ENCODE measurements at places on chromosomes 1 and 21.

DNA sequence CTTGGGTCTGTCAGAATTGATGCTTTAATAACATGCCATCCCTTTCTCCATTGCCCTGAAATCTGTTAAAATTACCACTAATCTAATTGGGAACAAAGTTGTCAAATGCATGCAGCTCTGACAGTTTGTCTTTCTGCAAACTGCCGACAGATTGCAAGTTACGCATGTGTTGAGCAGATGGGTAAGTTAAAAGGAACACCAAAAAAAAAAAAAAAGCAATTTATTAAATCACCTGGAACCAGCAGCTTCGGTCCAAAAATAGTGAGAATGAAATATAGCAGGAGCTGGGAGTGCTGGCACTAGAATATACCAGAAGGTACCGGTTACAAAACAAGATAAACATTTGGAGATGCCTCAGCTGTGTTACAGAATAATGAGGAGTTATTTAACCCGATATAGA is 149.6 kb upstream of the C1orf87 start:
- no peak for DNase-seq

GRCh38 chr1:115237507-115237906 is 100.5 kb downstream of the NGF start:
- no peak for DNase-seq

- DNase-seq = no peak
These were observed 91.2 kb upstream of the KCNJ15 start for GRCh38 chr21:38165466-38166172.

- DNase-seq = no peak
These were observed 93.9 kb downstream of the GLIS1 start for GRCh38 chr1:53644909-53645689.

DNA sequence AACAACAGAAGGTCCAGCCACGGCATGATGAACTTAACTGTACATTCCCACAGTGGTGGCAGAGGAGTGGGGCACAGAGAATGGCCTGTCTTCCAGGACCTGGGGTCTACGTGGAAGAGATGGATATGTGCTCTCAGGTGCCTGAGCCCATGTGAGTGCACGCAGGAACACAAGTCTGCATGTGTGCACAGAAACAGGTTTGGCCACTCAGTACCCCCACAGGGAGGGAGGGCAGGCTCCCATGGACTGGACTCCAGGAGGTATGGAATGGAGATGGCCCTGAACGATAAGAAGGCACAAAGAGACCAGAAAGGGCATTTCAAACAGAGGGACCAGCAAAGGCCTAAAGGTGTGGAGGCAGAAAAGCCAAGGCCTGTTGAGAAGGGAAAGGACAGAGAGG is 10.8 kb downstream of the COL9A2 start:
- no peak for DNase-seq

GRCh38 chr1:53765657-53766056 is 26.7 kb upstream of the GLIS1 start:
- peak; percentile 36 for DNase-seq

DNA sequence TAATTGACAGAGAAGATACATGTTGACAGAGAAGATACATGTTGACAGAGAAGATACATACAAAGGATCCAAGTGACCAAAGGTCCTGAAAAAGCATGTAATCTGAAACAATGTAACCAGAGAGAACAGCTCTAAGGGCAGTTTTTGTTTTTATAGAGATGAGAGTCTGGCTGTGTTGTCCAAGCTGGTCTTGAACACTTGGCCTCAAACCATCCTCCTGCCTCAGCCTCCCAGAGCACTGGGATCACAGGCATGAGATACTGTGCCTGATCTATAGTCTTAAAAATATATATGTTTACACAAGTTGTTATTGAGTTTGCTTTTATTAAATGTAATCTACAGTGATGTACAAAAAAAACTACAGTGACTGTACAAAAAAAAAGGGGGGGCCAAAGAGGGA is 12.5 kb downstream of the MEAF6 start:
- DNase-seq = no peak

GRCh38 chr1:31701091-31701736 is 2.6 kb downstream of the COL16A1 start:
- peak; percentile 34 for DNase-seq

DNA sequence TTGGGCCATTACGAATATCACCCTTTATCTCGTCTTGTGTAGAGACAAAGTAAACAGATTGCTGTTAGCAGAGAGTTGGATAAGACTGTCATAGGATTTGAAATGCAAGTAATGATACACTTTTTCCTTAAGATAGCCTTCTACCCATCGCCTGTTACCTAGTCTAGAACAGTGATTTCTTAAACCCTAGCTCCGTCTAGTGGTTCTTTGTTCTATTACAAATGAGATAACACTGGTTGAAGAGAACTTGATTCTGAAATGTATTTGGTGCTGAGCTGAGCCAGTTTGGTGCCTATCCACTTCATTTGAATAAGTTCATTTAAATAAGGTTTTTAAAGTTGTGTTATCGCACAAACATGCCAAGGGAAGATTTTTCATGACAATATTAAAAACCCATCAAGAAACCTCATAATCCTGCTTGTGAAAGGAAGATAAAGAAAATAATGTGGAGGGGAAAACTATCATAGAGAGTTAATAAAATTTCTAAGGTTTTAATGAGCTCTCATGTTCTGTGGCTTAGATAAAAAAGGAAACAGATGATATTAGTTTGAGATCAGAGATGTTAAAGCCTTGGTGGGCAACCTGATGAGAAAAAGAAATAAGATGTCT is 1.5 kb upstream of the KCNH1 start:
- peak; percentile 30 for DNase-seq

GRCh38 chr21:44333509-44334328 is 5.5 kb downstream of the CFAP410 start:
- DNase-seq = no peak

DNA sequence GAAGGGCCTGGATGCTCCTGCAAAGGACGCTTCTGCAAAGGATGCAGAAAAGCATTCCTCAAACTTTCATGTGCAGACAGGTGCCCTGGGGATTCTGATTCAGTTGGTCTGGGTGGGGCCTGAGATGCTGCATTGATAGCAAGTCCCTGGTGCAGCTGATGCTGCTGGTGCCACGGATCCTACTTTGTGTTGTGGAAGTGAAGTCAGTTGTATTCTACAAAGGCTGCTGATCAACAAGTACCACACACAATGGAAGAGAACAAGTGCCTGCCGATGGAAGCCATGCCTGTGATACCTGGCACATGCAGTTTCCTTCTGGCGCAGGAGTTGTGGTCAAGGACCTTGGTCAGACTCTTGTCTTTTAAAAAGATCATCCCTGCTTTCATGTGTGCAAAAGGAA is 478.8 kb downstream of the CAMTA1 start:
- DNase-seq = no peak

DNA sequence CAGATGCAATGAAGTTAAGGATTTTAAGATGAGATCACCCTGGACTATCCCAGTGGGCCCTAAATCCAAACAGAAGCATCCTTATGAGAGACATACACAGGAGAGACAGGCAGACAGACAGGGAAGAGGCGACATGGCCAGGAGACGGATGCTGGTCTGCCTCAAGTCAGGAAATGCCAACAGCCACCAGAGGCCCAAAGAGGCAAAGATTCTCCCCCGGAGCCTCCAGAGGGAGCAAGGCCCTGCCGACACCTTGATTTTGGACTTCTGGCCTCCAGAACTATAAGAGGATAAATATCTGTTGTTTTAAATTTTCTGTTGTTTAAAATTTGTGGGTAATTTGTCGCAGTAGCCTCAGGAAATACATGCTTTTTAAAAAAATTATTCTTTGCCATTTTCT is 116.4 kb downstream of the GLIS1 start:
- no peak for DNase-seq

- no peak for DNase-seq
These were observed 87.1 kb upstream of the COL6A1 start for GRCh38 chr21:45894450-45894825.

- DNase-seq = peak; percentile 80
These were observed 115.3 kb downstream of the RUNX1 start for GRCh38 chr21:34933609-34934335.

DNA sequence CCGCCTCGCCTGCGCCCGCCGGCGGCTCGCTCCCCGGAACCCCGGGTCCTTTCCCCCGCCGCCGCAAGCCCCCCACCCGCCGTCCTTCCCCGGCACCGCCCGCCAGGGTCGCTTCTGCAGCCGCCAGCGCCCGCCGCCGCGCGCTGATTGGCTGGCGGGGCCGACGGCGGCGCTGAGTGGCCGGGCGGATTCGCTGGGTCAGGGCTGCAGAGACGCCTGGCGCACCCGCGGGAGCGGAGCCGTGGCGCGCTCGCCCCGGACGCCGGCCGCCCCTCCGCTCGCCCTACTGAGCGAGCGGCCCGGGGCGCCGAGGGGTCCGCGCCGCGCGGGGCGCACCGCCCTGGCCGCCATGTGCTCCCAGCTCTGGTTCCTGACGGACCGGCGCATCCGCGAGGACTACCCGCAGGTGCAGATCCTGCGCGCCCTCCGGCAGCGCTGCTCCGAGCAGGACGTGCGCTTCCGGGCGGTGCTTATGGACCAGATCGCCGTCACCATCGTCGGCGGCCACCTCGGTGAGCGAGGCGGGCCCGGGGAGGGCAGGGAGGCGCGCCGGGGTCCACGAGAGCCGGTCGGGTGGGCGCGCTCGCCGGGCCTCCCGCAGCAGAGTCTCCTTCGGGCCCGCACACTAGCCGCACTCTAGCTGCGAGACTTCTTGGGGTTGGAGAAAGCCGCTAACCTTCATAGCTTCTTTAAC is at the start of gene RIMKLA:
Gene RIMKLA, plus strand, starts transcription at position 207 of the 694 bp plus-strand sequence. Its CDS starts 143 bp downstream, at position 350.
- peak; percentile 21 for DNase-seq

DNA sequence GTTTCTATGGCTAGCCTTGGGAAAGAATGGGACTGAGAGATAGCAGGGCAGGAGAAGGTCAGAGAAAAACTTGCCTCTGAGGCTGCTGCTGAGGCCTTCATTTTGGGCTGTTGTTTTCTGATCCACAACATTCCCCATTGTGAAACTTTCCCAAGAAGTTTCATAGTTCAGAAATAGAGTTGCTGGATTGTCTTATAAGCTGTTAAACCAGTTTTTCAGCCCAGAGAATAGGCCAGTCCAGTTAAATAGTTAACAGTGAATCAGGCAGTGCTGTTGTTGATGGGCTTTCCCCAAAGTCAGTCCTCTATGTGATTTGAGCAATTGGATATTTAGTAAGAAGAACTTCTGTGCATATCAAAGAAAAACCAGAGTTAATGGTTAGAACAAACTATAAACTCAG is 77.0 kb downstream of the C21orf91 start:
- no peak for DNase-seq

DNA sequence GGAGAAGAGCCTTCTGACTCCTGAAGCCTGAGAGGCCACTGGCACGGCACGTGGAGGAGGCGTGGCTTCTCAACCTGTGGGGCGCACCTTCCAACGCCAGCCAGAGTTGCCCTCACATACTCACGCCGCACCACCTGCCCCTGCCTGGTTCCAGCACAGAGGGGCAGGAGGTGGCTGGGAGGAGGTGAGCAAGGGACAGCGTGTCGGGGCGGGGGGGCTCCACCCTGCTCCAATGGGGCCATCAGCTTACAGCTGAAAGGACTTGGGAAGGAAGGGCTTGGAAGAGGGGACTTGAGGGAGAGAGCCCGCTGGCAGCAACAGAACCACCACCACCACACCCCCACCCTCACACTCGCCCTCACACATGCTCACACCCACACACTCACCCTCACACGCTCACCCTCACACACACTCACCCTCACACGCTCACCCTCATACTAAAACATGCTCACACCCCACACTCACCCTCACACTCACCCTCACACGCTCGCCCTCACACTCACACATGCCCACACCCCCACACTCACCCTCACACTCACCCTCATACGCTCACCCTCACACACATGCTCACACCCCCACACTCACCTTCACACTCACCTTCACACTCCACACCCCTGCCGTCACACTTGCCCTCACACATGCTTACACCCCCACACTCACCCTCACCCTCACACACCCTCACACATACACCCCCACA is 41.6 kb upstream of the EDN2 start:
- DNase-seq = no peak

- DNase-seq = no peak
These were observed 70.0 kb upstream of the PTGS2 start for GRCh38 chr1:186750257-186750656.

- no peak for DNase-seq
These were observed 354.8 kb upstream of the NFIA start for GRCh38 chr1:60727552-60727951.

DNA sequence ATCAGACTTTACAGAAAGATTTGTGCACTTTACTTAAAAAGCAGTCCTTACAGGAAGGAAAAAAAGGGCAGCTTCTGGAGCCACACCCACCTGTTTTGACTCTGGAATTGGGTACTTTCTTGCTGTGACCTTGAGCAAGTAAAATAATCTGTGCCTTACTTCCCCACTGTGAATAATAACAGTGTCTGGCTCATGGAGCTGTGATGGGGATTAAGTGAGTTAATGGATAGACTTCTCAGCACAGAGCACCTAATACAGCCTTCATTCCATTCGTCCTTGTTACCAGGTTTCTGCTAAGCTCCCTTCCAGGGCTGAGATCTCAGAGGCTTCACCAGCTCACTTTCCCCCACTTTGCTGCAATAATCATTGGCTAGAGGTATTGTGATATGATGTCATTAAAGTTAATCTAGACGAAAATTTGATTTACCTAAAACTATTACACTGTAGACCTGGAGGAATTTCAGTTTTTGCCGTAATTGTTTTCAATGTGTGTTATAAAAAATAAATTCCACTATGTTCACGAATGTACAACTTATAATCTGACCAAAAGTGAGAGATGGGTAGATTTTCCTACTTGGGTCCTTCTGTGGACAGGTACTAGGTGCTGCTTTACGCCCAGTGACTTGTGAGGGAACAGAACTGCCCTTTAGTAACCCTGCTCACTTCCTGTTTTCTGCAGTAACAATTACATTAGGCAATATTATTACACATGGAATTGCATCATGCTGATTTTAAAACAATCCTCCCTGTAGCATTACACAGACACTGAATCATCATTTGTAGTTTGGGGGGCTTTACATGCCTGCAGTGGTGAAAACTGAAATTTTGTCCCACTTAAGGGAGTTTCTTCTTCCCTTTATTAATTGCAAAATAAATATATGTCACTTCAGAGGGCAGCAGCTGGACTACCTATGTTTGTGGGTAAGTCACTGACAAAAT is 19.7 kb upstream of the ABCG1 start:
- DNase-seq = peak; percentile 56

DNA sequence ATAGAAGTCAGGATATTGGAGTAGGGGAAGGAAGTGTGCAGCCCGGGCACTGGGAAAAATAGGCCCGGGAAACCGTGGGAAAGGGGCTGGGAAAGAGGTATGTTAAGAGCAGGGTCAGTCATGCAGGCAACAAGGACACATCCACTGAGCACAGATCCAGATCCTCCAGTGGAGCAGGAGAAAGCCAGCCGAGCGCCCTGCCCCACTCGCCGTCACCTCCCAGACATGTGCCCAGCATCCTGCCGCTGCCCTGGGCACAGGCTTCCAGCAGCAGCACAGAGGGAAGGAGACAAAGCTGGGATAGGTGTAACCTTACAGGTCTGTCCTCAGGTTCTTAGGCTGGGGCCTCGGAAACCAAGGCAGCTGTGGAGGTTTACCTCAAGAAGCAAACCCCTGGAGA is 64.2 kb downstream of the FAM163A start:
- DNase-seq = no peak

Measured in CD4-positive, alpha-beta T cell treated with Interleukin-2 at 100 ng/mL for 4 hours (primary cell).